ENCODE measurements at places on chromosomes 7 and 10.

GRCh38 chr10:113443141-113443925, 109.5 kb upstream of the HABP2 start:
- DNase-seq, result no peak

DNA sequence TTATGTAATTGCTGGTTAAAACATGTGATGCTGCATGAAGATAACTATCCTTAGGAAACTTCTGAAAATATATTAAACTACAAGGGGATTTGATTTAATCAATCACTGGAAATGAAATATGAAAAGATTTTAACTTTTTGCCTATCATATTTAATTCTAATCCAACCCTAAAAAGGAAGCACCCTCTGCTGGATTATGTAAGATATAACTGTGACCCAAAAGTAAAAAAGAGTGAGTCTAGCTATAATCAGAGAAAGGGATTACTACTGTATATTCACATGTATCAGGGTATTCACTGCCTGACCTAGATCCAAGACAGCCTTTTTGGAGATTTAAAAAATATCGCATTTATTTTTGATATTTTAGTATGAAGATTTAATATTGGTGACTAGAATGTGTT, 295.5 kb downstream of the MDFIC start:
- no peak for DNase-seq

- peak; percentile 55 for DNase-seq
Observed at GRCh38 chr10:79101560-79102497, 33.1 kb downstream of the ZMIZ1 start.

- no peak for DNase-seq
Observed at GRCh38 chr7:150742286-150742968, 5.2 kb downstream of the GIMAP5 start.

DNA sequence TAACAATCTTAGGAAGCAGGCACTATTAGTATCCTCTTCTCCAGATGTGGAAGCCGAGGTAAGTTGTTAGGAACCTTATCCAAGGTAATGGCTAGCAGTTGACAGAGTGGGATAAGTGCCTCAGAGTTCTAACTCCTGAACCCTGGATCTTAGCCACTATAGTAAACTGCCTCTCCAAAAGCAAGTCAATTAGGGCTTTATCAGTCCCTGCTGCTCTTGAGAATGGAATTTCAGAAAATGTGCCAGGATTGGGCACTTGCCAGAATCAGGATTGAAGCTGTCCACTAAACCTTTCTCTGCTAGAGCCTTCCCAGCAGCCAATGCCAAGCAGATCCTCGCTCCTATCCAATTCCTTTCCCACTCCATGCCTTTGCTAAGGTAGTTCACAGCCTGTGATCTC, 777.5 kb upstream of the POM121L12 start:
- no peak for DNase-seq

All from head of caudate nucleus (tissue), 42 donors.